ENCODE measurements at places on chromosomes 5 and 9.

GRCh38 chr9:92120138-92120537 lies 4.9 kb upstream of the SPTLC1 start:
- DNase-seq = no peak

DNA sequence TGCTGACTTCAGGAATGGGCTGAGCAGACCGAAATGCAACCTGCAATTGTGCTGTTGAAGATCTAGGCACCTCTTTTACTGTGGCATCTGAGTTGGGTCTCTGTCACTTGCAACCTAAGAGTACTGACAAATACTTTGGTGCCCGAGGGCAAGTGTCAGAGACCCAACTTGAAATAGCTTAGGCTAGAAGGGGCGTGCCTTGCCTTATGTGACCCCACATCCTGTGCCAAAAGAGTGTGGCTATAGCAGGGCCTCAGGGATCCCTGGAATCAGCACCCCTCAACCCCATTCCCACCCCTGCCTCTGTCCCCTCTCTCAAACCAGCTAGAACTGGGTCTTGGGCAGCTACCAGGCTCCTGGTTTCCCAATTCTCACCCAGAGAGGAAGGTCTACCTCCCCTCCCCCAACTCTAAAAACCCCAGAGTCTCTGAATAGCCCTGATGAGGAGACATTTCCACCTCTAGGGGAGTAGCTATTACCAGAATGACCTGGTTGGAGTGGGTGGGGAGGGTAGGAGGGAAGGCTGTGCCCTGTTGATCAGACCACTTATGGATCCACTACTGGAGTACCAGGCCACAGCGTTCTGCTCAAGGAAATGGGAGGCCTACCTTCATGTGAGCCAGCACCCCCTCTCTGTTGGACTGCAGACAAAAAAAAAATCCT lies 17.5 kb downstream of the RAI14 start:
- no peak for DNase-seq

- no peak for DNase-seq
These were observed 21.5 kb upstream of the RFK start for GRCh38 chr9:76415731-76416130.

- DNase-seq = no peak
These were observed 128.2 kb downstream of the HACD4 start for GRCh38 chr9:20903212-20903611.

- no peak for DNase-seq
These were observed 368.4 kb downstream of the MAN2A1 start for GRCh38 chr5:110058175-110058574.

All from stimulated activated CD4-positive, alpha-beta T cell treated with anti-CD3 and anti-CD28 coated beads, Interleukin-1b, Interleukin-23, amount 100 ng/mL, for 1 hour (primary cell).